ENCODE measurements at places on chromosomes 1 and 21.
A peak's percentile ranks its signal among the peaks of the same experiment; 100 is the strongest.

DNA sequence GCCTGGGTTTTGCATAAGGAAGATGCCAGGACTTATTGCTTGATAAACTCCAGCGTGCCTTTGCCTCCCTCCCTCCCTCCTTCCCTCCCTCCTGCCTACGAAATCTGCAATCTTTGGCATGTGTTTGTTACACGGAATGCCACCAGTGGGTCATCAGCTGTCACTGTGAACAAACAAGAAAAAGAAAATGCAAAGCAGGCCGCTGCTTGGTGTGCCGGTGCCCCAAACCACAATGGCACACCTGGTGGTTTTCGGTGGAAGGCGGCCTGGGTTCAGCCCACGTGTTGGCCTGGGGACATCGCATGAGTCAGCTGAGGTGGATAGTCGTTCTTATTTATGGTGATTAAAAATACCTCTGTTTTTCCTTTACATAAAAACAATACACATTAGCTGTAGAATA is 16.3 kb upstream of the IFNLR1 start:
- DNase-seq, result no peak

- no peak for DNase-seq
Observed at GRCh38 chr21:42387843-42388340, 8.0 kb downstream of the TMPRSS3 start.

DNA sequence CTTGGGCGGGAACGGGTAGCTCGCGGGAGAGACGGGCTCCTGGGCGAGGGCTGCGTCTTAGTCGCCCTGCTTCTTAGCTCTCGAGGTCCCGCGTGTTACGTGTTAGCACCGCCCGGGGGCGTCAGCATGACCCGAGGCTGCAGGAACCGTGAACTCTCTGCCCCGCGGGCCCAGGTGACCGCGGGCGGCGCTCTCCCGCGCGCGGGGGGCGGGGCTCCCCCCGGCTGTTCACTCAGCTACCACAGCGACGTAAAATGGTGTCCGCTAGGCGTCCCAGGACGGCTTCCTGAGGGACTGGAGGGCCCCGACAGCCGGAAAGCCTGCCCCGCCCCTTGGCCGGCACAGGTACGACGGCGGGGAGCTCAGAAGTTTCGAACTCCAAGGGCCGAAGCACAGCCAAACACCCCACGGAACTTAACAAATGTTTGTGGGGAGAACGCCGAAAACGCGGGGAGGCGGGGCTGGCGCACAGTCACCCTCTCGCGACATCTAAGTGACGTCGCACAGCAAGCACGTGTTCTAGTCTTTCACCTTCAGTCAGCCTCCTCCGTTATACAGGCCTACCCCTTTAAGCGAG is 780 bp upstream of the RBM15 start:
- no peak for DNase-seq

- DNase-seq, result no peak
Observed at GRCh38 chr1:244005455-244005854, 45.6 kb upstream of the ZBTB18 start.

GRCh38 chr1:75742047-75742625 is 17.6 kb downstream of the ACADM start:
- no peak for DNase-seq

- no peak for DNase-seq
Observed at GRCh38 chr1:112504001-112504660, 4.6 kb upstream of the WNT2B start.

DNA sequence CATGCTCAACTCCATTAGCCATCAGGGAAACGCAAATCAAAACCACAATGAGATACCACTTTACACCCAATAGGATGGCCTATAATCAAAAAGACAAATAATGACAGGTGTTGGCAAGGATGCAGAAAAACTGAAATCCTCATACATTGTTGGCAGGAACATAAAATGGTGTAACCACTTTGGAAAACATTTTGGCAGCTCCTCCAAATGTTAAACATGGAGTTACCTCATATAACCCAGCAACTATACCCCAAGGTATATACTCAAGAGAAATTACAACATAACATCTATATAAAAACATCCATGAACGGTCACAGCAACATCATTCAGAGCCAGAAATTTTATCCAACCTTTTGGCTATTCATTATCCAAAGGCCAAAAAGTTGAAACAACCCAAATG is 11.6 kb downstream of the EIF4G3 start:
- DNase-seq, result peak; percentile 39

GRCh38 chr1:84988588-84988987 is 8.3 kb downstream of the MCOLN2 start:
- no peak for DNase-seq

DNA sequence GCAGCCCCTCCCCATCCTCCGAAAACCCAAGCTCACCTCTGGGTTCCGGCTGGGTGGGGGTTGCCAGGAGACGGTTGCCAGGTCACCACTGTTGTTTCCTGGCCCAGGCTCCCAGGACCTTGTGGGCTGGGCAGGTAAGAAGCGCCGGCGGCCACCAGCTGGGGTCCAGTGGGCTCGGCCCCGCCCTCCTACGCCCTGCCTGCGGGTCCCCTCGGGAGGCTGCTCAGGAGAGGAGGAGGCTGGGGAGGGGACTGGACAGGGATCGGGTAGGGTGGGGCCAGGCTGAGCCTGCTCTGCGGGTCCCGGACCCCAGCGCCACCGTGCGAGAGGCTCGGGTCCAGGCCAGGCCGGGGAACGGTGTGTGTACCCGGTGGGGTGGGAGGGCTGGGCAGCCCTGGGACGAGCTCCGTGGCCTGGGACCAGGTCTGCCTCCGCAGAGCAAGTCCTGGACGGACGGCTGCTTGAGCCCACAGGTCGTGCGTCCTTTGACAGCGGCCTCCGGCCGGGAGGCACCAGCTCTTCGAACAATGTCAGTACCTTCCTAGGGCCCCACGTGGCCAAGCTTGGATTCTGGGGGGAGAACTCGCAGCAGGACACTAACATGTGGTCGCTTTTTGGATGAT is at the start of gene TTLL10:
Gene TTLL10, plus strand, starts transcription at position 88 of the 623 bp plus-strand sequence. CDS start 5,336 bp downstream, outside the sequence.
- no peak for DNase-seq

DNA sequence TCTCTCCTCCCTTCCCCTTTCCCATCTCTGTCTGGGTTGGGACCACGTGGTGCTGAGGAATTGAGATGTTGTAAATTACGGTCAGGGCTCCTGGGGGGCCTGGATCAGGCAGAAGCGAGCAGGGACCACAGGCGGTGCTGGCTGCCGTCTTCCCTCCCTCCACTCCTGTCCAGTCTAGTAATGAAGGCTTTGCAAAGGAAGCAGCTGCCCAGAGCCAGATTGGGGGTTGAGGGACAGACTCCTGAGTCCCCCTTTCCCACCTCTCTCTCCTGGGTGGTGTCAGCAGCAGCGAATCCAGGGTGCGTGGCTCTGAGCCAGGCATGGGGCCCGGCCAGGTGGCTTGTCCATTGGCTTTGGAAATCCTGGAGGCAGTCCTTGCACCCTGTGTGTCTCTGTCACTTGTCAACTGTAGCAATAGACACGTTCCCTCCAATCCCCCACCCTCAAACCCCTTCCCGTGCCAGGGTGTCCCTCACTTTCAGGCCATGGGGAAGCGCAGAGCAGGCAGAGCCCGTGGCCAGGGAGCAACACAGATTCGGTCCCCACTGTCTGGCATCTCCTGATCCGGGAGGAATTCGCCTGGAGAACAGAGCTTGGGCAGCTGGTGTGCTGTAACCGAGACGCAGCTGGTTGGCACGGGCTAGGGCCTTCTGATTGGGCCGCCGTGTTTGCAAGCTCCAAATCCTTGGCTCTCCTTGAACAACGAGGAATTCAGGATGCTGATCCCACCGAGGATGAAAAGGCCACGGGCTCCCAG is 64.8 kb upstream of the WNT4 start:
- no peak for DNase-seq

GRCh38 chr1:25798666-25799351 is 1.2 kb upstream of the SELENON start:
- no peak for DNase-seq
